ENCODE measurements at places on chromosomes 3 and 15.

DNA sequence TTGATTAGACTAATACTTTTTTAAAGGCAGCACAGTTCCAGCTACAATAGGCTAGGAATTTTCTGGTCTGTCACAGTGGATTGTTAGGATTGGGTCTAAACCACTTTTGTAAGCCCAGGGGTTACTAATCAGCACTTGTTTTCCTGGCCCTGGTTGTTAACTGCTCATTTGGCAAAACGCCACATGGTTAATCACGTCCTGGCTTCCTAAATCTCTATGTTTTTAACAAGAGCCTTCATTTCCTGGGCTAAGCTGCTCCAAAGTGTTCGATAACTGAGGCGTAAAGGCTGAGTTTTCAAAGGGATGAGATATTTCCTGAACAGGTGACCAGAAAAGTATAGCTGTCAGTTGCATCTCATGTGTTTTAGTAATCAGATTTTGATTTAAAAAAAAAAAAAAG lies 38.9 kb upstream of the CLRN1 start:
- DNase-seq = no peak

DNA sequence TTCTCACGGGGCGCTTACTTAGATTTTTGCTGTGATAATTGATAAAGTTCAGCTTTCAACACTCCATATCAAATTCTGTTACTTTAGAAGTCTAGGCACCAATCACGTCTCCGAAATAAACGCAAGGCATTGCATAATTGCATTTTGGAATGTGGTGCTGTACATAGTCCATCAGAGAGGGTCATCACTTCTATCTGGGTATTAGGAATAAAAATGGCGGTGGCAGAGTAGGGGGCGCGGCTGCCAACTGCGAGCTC lies 365 bp upstream of the UQCC5 start:
- no peak for DNase-seq

DNA sequence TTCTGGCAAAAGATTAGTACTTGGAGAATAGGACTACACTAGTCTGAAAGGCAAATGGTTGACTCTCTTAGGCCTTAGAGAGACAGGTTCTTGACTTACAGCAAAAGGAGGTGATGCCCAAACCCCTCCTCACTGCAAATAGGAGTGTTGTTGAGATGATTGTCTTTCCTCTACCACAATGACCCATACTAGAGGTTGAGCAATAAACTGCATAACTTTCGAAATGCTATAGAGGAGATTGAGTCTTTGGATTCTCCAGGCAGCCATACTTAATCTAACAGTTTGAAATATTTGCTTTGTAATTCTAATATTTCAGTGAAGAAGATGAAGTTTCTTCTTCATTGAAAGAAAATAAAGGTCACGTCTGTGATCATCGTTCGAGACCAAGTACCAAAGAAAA lies 498.5 kb upstream of the GBE1 start:
- DNase-seq = peak; percentile 8

DNA sequence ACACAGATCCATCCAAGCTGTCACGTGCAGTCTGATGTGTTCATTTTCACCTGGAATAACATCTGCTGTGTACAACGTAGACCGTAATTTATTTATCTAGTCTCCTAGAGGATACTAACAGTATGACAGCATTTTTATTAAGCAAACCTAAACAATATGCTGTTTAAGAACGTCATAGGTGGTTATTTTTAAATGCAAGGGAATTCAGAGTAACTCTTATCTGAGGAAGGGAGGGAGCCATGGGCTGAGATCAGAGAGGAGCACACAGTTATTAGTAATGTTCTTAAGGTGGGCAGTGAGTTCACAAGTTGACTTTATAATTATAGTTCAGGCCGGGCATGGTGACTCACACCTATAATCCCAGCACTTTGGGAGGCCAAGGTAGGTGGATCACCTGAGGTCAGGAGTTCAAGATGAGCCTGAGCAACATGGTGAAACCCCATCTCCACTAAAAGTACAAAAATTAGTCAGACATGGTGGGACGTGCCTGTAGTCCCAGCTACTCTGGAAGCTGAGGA lies 193.6 kb downstream of the UACA start:
- no peak for DNase-seq

GRCh38 chr15:36075333-36075732 lies 504.1 kb upstream of the CDIN1 start:
- no peak for DNase-seq

DNA sequence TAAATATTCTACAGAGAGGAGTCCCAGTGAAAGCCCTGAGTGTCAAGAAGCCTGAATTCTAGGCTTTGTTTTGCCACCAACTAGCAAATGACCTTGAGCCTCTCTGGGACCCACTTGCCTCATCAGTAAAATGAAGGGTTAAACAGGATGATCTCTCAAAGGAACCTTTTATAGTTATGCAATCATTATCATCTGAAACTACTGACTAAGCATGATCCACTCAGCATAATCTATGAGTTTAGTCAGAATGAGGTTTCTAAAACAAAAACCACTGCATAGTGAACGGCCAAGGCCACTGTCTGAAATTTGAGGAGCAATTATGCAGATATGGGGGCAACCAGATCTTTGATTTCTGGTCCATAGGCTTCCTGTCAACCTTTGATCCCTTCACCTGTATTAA lies 319.0 kb downstream of the MECOM start:
- DNase-seq = peak; percentile 10

- no peak for DNase-seq
These were observed 21.6 kb downstream of the BDH1 start for GRCh38 chr3:197533927-197534725.

DNA sequence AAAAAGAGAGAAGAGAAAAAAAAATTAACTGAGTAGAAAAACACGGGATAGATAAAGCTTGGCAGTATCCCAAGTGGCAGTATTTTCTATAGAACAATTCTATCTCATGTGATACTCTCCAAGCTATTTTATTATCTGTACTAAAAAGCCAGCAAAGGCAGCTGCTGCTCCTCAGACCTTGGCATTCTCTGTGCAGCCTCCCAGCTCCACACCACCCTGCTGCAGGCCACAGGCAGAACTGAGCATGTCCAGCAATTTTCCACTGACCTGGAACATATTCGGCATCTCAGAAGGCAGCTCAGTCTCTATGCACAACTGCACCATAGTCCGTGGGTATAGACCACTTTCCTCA lies 1161.4 kb downstream of the IGSF11 start:
- no peak for DNase-seq

DNA sequence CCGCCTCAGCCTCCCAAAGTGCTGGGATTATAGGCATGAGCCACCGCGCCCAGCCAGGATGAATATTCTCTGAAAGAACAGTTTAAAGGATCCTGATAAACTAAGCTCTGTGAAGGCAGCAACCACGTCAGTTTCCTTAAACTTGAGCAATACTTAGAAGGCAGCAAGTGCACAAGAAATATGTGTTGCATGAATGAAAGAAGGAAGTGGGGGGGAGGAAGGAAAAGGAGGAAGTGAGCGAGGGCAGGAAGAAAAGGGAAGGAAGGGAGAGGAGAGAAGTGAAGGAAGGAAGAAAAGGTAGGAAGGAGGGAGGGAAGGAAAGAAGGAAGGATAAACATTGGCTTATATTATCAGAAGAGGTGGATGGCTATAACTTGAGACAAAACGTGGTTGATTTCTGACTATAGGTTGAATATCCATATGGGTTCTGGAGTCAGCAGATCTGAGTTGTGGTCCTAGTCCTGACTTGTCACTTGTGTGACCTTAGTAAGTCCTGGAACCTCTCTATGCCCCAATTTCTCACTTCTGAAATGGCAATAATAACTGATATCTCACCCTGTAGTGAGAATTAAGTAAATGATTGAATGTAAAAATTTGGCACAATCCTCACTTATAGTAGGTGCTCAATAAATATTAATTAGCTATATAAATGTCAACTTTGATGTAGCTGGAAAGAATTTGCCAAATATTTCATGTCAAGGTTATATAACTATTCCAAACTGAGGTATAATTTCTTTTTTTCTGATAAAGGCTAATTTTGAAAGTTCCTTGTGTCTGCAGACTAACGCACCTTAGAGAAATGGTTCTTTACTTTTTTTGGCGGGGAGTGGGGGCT lies 12.0 kb upstream of the SEMA4B start:
- DNase-seq = peak; percentile 68

DNA sequence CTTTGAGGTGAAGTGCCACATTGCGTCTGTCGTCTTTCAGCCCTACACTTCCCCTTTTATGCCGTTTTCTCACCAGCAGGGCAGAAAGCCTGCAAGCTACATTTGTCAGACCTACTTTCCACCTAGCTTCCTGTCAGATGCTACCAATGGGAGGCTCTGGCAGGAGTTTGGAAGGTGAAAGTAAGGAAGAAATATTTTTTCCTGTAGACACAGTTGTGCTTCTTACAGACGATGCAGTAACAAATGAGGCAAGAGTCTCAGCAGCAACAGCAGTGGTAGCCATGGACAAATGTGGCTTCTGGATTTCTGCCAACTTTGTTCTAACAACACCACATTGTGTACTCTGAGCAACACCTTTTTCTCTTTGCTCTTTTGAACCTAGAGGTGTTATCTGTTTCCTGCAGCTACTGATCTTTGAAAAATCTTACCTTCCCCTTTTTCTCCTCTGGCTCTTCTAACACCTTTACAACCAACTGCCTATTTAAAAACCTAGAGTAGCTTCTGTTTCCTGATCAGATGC lies 70.6 kb upstream of the STT3B start:
- DNase-seq = peak; percentile 74

DNA sequence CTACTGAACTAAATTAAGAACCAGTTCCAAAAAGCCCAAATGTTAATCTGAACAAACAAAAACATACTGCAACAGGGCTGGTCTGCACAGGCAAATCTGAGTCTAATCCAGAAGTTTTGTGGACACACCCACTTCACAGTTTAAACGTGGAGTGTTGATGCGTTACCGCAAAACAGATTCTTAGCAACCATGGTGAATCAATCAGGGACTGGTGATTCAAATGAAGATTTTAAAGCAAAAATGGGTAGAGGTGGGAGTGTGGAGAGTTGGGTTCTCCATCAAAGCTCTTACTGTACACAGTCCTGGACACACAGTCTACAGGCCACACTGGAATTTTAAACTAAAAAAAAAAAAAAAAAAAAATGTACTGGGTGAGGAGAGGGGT lies 5.2 kb downstream of the ANXA2 start:
- no peak for DNase-seq

Data from OCI-M1 (cell line).